ENCODE measurements at places on chromosomes 2 and 18.
A peak's percentile ranks its signal among the peaks of the same experiment; 100 is the strongest.

DNA sequence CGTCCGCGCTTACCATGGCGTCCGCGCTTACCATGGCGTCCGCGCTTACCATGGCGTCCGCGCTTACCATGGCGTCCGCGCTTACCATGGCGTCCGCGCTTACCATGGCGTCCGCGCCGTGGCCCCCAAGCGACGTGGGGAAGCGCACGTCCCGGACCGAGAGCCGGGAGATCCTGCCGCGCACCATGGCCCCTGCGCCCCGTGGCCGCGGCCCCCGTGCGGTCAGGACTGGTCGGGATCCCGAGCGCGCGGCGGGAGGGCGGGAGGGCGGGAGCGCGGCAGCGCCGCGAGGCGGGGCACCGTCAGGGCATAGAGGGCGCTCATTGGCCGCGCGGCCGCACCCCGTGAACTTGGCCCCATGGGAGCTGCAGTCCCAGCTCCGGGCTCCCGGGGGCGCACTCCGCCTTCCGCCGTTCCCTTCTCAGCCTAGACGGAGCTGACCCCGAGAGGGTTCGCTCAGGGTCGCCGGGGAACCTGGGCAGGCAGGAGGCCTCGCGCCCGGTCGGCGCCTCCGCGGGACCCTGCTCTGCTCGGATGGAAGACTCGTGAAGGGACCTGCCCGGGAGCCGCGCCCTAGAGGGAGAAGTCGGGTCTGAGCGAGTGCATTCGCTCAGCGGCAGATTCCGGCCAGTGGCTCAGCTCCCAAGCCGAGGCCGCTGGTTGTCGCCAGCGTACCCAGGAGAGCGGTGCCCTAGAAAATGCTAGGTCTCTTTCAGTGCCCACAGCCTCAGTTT, at the start of gene ENOSF1:
Gene ENOSF1, minus strand, starts transcription at position 230 of the 734 bp plus-strand sequence. Its CDS starts 43 bp downstream, at position 187.
- DNase-seq: peak; percentile 59

GRCh38 chr18:41681138-41681880, 273.7 kb upstream of the PIK3C3 start:
- peak; percentile 11 for DNase-seq

- no peak for DNase-seq
These were observed 390.4 kb downstream of the TSN start for GRCh38 chr2:122145856-122146255.

GRCh38 chr18:62262061-62262460, 63.0 kb upstream of the TNFRSF11A start:
- no peak for DNase-seq
